ENCODE measurements at places on chromosomes 5 and 9.

DNA sequence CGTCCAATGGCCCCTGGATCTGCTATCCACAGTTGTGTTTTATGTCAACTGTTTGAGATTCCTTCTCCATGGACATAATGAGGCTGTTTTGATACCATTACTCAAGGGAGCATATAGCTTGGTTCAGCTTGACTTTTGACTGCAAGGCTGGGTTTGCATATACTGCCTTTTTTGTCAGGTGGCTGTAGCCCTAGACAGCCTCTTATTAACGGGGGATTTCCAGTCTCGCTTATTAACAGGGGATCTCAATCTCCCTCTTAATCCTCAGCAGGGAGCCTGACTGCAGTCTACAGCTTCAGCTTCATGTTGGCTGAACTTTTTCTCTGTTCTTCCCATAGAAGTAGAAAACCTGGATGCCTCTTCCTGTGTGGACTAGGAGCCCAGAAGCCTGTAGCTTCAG lies 73.7 kb upstream of the TNC start:
- no peak for DNase-seq

GRCh38 chr5:16707168-16707868 lies 90.5 kb upstream of the RETREG1 start:
- no peak for DNase-seq

GRCh38 chr5:111853748-111854147 lies 96.8 kb upstream of the NREP start:
- DNase-seq, result no peak

- no peak for DNase-seq
Measured at GRCh38 chr5:114325541-114325940, 36.3 kb upstream of the KCNN2 start.

DNA sequence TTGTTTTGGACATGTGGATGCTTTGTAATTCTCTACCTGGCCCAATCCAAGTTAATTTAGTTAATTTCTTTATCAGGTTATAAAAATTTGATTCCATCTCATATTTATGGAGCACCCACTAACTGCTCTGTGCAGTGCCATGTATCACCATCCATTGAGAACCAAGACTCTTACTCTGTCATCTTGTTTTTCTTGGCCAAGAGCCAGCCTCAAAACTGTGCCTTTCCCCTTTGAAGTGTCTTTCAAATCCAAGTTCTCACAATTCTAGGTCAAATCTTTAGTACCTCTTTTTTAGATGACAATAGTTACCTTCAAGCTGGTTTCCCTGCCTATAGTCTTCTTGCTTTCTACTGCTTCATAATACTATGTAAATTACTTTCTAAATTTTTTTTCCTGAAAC lies 3.2 kb downstream of the COMMD10 start:
- DNase-seq, result no peak

- no peak for DNase-seq
Measured at GRCh38 chr5:150317048-150318003, 14.6 kb upstream of the ARSI start.

GRCh38 chr9:124122813-124123462 lies 111.4 kb downstream of the LHX2 start:
- no peak for DNase-seq

DNA sequence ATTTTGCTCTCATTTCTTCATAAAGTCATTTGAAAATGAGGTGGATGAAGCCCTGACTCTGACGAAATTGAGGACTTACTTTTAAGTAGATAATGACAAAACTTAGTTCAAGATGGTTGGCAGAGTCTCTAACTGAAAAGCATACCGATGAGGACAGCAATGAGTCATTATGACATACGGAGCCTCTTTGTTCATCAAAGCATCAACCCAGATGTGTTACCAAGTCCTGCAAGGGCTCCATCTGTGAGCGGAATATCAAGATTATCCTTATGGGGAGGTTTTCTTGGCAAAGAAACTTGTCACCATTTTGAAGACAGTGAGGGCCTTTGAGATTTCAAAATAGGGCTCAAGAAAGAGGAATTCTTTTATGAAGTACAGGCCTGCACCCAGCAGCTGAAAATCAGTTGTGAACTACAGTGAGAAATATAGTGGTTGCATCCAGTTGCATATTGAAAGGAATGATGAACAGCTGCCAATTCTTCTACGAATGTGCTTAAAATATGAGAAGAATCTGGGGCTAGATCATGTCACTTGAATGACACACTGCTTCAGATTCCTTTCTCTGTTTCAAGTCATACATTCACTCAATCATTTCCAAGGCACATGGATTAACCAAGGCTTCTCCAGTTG lies 86.6 kb upstream of the SLC24A2 start:
- no peak for DNase-seq

- DNase-seq, result no peak
Measured at GRCh38 chr5:172345881-172346280, 62.3 kb upstream of the UBTD2 start.

DNA sequence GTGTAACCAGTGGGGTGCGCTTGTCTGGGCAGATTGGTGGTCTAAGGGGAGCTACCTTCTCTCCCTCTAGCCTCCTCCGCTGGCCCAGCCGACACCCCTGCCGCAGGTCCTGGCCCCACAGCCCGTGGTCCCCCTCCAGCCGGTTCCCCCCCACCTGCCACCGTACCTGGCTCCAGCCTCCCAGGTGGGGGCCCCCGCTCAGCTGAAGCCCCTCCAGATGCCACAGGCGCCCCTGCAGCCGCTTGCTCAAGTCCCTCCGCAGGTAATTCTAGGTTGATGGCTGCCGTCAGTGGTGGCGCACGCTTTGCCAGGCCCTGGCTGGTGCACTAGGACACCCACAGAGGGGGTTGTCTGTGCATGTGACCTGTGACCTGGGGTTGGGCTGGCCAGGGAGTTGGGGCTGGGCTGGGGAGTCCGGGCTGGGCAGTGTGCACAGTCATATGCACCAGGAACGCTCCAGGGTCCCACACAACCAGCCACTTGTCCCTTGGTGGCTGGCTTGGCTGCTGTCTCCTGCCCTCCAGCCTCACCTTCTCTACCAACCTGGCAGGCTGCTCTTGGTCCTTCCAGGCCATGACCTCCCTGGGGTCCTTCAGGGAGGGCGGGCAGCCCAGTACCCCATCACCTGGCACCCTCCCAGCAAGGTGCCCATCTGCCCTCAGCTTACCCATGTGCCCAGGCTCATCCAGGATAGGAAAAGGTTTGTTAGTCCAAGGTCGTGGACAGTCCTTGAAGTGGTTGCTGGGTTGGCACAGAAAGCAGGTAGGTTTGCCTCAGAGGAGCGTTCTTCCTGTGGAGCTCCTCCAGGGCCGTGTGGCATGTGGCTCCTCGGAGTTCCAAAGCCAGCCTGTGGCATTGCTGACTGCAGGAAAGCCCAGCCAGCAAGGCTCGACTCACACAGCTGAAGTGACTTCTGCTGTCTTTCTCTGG lies 73.2 kb downstream of the WNK2 start:
- DNase-seq, result no peak

GRCh38 chr5:1010641-1011046 lies 2.0 kb downstream of the NKD2 start:
- no peak for DNase-seq

Measured in stimulated activated effector memory CD8-positive, alpha-beta T cell treated with anti-CD3 and anti-CD28 coated beads, Interleukin-12 subunit alpha, Interleukin-12 subunit beta, amount 100 ng/mL, for 72 hours (primary cell).